Fibroblast of skin of right biceps (primary cell): ENCODE measurements at places on chromosomes 6 and 20.

DNA sequence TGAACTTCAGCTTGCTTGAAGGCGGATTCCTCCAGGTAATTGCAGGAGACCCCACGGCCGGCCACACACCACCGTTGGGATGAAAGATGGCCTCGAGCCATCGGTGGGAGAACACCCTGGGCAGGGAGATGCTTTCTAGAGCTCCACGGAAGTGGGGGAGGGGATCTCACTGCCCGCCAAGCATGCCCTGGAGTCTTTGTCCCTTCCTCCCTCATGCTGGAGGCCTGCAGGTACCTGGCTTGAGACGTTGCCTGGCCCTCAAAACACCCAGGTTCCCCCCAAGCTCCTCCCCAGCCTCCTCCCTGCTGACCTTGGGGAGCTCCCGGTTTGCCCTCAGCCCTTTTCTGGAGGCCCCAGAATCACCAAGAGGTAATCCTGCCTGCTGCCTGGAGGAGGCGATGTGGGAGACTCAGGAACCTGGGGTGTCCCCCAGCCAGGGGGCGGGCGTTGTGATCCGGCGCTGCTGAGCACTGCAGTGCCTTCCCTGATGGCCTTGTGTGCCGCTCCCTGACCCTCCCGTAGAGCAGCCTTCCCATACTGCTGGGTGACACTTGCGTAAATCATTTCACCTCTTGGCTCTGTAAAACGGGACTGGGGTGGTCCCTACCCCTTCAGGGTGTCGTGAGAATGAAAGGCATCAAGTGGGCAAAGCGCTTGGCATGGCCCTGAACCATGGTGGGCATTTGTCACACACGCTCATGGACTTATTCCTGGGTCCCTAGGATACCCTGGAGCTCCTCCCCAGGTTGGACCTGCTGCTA lies 91.4 kb downstream of the CEBPB start:
- DNase-seq = no peak

DNA sequence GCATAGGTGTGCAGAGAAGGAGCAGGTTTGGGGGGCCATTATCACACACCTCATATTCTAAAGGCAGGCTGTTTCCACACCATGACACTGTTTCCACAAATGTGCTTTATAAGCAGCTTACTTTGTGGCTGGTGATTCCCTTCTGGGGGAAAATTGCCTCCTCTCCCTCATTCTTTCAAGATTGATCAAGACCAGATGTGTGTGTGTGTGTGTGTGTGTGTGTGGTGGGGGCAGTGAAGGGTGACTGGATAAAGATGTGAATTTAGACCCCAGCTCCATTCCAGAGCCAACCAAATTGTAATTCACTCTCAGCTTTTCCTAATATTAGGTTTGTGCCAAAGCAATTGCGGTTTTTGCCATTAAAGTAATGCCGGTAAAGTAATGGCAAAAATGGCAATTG lies 45.6 kb downstream of the EDN3 start:
- peak; percentile 70 for DNase-seq

DNA sequence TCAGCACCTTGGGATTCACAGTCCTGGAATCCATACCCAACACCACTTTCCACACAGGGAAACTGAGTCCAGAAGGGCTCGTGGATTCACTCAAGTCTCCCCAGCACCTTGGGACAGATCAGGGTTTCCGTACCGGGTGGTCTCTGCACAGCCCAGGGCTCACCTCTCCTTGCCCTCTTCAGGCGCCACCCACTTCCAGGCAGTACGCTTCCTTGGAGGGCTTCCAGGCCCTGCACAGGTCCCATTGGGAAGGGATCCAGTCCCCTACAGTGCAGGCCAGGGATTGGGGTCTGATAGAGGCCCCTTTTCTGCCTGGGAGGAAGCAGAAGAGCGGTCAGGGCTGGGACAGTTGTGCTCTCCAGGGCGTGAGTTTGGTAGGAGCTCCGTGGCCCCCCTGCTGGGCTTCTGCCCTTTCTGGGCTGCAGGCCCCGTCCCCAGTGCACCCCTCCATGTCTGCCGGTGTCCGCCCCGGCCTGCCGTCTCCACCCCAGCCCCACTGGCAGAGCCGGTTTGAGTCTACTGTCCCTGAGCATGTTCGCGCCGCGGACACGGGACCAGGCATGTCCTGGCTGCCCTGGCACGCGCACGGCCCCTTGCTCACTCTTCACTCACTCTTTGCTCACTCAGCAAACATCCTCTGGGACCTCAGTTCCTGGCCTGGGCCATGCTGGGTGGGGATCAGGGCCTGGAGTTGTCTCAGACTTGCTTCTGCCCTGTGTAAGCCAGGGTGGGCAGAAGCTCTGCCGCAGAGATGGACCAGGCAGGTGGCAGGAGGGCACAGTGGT lies 12.6 kb downstream of the SRC start:
- no peak for DNase-seq

DNA sequence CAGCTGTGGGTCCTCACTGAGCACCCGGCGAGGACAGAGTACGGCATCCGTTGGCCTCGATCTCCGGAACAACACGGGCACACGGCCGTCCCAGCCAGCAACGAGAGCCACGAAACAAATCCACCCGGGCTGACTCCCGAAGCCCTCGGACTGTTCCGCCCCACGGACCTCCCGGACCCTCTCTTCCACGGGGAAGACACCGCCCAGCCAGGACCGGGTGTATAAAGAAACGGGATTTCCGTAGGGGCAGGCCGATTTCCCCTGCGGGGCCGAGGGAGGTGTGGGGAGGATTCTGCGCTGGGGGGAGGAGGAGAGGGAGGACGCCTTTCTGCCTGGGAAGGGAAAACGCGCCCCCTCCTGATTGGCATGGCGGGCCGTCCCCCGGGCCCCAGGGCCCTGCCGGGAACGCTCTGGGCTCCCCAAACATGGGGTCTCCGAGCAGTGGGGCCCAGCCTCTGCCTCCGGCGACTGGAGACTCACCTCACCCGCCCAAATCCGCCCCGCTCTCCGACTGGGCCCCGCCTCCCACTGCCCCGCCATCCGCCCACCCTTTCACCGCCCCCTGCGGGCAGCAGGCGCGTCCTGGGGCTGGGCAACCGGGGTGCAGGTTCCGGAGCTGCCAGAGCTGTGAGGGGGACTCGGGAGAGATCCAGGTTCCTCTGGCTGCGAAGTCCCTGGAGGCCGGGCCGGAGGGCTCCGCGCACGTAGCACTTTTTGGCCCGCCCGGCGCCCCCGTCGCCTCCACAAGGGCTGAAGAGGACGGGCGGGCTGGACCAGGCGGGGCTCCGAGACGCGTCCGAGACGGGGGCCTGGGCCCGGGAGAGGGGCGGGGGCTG lies 679 bp upstream of the PPDPF start:
- peak; percentile 68 for DNase-seq

- peak; percentile 54 for DNase-seq
Observed at GRCh38 chr6:49980898-49981297, 11.5 kb upstream of the DEFB113 start.

- DNase-seq = no peak
Observed at GRCh38 chr6:135254471-135254870, 73.4 kb downstream of the MYB start.

DNA sequence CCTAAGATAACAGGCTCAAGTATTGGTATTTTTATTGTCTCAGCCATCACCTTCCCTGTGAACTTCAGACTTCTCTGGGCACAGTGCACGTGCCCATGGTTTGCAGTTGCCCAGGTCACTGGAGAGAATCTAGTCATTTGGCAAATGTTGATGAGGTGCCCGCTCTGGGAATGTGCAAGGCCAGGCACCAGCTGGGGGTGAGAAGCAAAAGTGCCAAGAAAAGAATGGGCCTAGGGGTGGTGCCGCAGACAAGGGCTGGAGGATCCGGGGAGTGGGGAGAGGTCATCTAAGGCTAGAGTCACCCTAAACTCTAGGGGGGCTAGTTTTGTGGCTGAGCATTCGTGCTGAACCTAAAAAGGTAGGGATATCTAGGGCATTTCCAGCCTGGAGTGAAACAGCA lies 57.0 kb upstream of the VSTM2L start:
- no peak for DNase-seq

DNA sequence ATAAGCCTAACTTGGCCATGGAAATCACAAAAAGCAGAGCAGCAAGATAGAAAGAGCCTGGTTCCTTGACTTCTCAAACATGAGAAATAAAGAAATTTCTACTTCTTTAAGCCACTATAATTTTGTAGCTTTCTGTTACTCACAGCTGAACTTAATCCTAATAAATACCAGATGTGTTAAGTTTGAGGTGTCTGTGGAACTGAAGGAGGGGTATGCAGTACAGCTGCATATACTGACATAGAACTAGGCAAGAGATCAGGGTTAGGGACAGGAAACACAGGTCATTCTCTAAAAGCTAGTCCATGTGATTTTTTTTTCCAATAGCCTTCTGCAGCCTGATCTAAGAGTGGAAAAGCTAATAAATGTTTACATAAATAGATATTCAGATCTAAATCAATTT lies 123.9 kb downstream of the COL12A1 start:
- DNase-seq = peak; percentile 40

- DNase-seq = no peak
Observed at GRCh38 chr6:617456-618100, 39.3 kb downstream of the HUS1B start.

- no peak for DNase-seq
Observed at GRCh38 chr6:16354692-16355091, 116.3 kb downstream of the GMPR start.

DNA sequence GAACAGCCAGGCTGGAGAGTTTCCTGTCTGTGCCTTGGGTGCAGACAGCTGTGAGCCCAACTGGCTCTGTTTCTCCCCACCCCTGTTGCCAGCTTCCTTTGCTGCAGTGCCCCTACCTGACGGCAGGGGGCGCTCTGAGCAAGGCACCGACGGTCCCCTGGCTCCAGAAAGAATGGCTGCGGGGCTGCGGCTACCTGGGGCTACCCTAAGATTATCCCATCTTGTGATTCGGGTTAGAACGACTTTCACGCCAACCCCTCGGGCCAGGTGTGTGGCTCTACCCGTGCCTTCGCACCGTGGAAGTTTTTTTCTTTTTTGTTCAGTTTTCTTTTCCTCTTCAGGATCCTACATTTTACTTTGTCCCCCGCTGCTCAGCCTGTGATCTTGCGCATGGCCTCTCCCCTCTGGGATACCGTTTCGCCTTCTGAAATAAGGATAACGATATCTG lies 33.4 kb upstream of the AAR2 start:
- DNase-seq = peak; percentile 40

DNA sequence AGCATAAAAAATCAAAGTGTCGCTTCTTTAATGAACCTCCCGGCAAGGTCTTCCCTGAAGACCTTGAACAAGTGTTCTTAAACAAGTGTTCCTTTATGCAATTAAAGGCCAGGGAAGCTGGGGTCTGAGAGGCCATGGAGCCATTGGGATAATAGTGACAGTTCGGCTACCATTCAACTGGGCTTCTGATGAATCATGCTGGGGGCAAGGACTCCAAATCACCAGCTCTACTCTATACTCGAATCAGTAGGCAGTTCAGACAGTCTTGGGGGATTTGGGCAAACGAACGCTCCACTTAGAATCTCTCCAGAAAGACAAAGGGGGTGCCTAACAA lies 34.7 kb upstream of the EZR start:
- DNase-seq = no peak

DNA sequence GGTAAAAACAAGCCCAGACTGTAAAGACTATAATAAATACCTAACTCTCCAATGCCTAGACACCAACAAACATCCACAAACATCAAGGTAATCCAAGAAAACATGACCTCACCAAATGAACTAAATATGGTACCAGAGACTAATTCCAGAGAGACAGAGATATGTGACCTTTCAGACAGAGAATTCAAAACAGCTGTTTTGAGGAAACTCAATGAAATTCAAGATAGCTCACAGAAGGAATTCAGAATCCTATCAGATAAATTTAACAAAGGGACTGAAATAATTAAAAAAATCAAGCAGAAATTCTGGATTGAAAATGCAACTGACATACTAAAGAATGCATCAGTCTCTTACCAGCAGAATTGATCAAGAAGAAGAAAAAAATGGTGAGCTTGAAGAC lies 26.6 kb downstream of the NCOA6 start:
- no peak for DNase-seq

GRCh38 chr6:52157301-52157941 lies 28.8 kb upstream of the IL17A start:
- DNase-seq = peak; percentile 56

DNA sequence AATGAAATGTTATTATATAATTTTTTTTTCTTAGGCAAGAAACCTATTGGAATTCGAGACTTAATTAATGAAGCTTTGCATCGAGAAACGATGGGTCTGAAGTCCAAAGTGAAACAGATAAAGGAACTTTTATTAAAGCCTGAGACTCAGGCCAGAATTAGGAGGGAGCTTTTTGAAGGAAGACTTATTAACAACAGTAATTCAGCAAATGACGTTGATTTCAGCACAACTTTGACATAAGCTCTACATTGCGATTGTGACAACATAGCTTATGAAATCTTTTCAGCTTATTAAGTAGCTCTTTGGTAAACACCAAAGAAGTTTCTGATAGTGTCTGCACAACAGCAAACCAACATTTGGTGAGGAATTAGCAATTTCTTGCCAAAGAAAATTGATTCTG lies 147.1 kb downstream of the AKAP7 start:
- DNase-seq = no peak

DNA sequence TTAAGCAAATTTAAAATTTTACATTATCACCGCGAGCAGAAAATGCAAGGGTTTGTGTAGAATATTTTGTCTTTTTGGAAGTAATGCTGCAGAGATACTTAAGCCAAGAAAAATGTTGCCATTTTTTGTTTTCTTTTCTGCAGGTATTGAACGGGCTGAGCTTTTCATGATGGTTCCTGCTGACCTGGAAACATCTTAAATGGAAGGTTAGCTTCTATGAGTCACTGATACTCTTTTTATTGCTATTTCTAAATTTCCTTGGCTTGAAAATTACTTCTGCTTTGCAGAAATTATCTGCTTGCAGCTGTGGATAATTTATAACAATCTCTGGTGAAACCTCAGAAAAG lies 12.7 kb downstream of the SYTL3 start:
- no peak for DNase-seq

- peak; percentile 4 for DNase-seq
Observed at GRCh38 chr20:61803915-61804751, 261.5 kb downstream of the TAF4 start.

- DNase-seq = peak; percentile 98
Observed at GRCh38 chr6:166567107-166567506, 19.4 kb downstream of the RAMACL start.

- no peak for DNase-seq
Observed at GRCh38 chr6:56760842-56761241, 118.2 kb upstream of the DST start.

DNA sequence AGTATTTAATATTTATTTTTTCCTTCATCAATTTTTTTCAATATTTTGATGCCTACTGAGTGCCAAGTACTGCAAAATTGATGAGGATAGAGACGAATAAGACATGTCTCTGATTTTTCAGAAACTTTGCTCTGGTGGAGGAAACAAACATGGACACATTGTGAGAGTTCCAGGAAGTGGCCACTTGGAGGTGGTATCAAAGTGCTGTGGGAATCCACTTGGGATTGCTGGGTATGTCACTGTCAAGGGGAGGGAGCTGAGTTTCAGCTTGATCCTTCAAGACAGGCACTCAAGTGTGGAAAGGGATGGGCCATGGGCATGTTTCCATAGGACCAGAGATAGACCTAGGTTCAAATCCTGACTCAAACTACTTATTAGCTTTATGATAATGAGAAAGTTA lies 24.5 kb upstream of the ABCC10 start:
- no peak for DNase-seq

DNA sequence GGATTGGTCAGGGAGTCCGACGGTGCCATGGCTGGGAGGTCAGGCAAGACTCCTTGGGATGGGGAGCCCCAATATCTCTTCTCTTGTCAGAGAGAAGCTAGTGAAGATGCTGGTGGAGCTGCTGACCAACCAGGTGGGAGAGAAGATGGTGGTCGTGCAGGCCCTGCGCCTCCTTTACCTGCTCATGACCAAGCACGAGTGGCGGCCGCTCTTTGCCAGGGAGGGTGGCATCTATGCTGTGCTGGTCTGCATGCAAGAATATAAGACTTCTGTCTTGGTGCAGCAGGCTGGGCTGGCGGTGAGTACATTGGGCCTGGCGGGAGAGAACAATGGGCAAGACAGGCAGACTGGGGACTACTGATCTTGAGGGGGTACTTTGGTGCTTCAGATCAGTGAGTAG lies 10.9 kb downstream of the CUL9 start:
- no peak for DNase-seq
